Endodermal cell (in vitro differentiated cells): ENCODE measurements at places on chromosomes 7 and 10. TPM values are rescaled to one million over a fixed set of nuclear protein-coding genes. Genes with fewer than 3 reads are reported as not detected.

DNA sequence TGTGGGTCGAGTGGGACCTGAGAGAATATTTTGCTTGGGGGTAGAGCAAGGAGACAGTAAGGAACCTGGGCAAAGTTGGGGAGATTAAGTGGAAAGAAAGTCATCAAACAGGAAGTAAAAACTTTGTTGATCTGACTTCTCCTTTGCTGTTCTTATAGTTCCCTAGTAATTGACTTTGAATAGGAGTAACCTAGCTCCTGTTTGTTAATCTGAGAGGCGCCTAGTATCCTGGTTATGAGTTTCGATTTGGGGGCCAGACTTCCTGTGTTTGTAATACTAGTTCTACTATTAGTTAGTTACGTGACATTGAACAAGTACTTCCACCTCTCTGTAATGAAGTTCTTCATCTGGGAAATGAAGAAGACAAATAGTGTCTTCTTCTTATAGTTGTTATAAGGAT lies 99.1 kb downstream of the ZNF365 start:
- no peaks in the 10 kb centered on the region for H3K4me1 ChIP-seq
- no peaks in the 10 kb centered on the region for H3K27me3 ChIP-seq
- H3K36me3 ChIP-seq, result no peaks in the 10 kb centered on the region
- DNase-seq, result no peak
- H3K27ac ChIP-seq, result no peak overlapping the region
- no peak overlapping the region for H3K4me3 ChIP-seq

The CYP2C18 gene
- 0.16 TPM in 1 of 2 replicates, not detected in the other for total RNA-seq

The GJD4 gene
- 0.22 TPM in 1 of 3 replicates, not detected in the others for total RNA-seq

DNA sequence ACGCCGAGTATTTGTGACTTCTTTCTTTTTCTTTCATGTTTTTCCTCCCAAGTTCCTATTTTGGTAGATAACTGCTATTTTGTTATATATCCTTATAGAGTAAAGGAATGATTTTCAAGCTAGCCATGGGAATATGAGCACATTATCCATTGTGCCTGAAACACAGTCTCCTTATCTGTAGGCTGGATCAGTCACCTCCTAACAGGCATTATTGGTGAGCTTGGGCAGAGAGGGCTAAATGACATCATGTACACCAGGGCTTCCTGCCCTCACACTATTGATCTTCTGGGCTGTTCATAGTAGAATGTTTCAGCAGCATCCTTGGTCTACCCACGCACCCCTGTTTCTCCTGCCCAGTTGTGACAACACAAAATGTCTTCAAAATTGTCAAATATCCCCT lies 88.1 kb upstream of the CTBP2 start:
- no peak overlapping the region for H3K27ac ChIP-seq
- no peaks in the 10 kb centered on the region for H3K36me3 ChIP-seq
- no peaks in the 10 kb centered on the region for H3K4me1 ChIP-seq

The EVX1 gene
- total RNA-seq, result 8.4 and 10.7 TPM in 2 replicates

DNA sequence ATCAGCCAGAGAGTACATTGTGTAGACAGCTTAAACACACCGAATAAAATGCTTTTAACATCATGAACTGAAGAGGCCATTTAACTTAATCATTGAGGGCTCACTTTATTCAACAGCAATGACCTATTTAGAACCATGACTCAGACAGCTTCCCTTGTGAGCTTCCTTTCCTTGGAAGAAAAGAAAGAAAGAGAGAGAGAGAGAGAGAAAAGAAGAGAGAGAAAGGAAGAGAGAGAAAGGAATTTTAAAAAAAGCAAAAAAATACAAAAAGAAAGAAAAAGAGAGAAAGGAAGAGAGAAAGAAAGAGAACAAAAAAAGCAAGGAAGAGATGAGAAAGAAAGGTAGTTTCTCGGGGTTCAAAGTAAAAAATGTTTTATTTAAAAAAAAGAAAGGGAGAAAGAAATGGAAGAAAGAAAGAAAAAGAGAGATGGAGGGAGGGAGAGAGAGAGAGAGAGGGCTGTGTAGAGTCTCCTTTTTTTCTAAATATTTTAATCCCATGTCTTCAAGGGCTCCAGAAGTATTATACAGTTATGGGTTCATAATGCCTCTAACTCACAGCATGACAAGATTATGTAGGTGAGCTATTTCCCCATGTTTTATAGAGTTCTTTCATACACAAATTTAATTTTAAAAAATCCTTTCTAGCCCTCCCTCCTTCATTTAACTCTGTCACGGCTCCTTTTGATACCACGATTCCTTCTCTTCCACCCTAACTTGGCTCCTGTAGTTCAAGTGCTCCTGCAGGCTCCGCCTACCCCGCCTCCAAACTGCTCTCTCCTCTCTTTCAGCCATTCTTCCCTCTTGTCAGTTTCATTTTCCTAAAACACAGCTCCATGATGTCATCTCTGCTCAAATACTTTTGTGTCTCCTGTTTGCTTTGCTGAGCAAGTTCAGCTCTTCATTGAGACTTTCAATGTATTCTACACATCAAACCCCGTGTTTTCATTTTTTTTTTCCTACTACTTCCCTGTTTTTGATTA lies 85.5 kb downstream of the PRTFDC1 start:
- no peaks in the 10 kb centered on the region for H3K36me3 ChIP-seq
- H3K27me3 ChIP-seq, result no peaks in the 10 kb centered on the region
- peak; percentile 56 for DNase-seq
- H3K27ac ChIP-seq, result no peak overlapping the region
- no peaks in the 10 kb centered on the region for H3K4me1 ChIP-seq
- no peak overlapping the region for H3K4me3 ChIP-seq

The POU6F2 gene
- total RNA-seq, result 3.5 to 6.0 TPM (median 5.5 TPM) in 3 replicates
